ENCODE measurements at places on chromosomes 1 and 21. TPM values are rescaled to one million over a fixed set of nuclear protein-coding genes. Genes with fewer than 3 reads are reported as not detected.

Gene RGS1
- polyA plus RNA-seq, result 119 TPM

Gene TMCO2
- polyA plus RNA-seq, result not detected

Gene ZNF683
- 8.8 TPM for polyA plus RNA-seq

Gene HEYL
- polyA plus RNA-seq, result not detected

Gene HSD3B2
- polyA plus RNA-seq, result not detected

Gene CLCA1
- not detected for polyA plus RNA-seq

Gene TRIM46
- polyA plus RNA-seq, result 0.14 TPM
